ENCODE measurements at places on chromosomes 3 and 15.

DNA sequence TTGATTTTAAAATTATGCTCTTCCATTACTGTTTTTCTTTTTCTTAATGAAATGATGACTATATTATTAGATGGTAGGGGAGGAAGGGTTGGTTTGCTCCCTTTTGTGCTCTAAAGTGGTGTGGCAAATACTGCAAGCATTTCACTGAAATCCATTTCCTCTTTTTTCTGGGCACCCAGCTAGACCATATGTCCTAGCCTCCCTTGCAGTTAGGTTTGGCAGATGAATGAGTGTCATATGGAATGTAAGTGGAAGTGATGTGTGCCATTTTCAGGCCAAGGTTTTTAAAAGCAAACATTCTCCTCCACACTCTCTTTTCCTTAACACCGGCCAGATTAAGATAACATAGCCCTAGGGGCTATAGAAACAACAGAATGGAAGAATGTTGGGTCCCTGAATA lies 363.0 kb downstream of the FGF12 start:
- DNase-seq, result no peak

GRCh38 chr15:89327113-89327512 lies 7.5 kb downstream of the POLG start:
- DNase-seq, result no peak

DNA sequence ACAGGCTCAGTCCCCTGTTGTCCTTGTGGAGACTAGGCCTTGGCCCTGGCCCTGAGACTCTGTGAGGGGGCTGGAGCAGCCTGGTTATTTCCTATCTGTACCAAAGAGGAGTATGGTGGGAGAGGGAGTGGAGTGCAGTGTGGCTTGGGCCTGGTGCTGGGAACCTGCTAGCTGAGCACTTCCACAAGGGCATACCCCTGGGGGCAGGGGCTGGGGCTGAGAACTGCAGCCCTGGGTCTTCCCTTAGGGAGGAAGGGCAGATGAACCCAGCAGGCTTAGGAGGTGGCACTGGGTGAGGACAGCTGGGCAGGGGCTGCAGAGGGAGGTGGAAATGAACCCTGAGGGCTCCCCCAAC lies 3.5 kb upstream of the CHST14 start:
- DNase-seq, result no peak

GRCh38 chr3:5202222-5202621 lies 14.7 kb downstream of the EDEM1 start:
- no peak for DNase-seq

DNA sequence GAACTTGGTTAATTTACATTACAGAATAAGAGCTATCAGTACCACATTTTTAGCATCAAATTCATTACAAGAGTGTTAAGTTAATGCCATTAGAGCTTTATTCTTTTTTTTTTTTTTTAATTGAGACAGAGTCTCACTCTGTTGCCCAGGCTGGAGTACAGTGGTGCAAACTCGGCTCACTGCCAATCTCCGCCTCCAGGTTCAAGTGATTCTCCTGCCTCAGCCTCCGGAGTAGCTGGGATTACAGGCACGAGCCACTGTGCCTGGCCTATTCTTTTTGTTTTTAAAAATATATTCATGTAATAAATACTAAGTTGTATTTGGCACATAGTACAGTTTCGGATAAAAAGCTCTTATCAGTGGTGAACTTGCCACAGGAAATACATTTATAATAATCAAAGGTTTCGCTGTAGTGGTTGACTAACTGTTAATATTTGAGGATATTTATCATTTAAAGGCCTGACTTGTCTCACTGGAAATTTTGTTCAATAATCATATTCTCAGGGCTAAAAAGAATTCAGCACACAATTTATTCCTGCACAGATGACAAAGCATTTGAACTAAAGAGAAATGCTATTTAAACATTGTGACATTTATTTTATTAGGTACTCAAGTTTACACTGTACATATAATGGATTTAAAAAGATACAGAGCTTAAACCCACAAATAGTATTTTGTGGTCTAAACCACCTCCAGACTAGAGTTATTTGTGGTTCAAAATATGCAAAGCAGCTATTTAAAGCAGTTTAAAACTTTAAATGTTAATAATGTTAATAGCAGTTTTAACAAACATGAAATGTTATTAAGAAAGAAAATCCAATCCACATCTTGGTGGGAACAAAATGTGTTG lies 6.1 kb upstream of the LEKR1 start:
- no peak for DNase-seq
